PC-9 (cell line): ENCODE measurements at places on chromosomes 1 and 21. TPM values are rescaled to one million over a fixed set of nuclear protein-coding genes. Genes with fewer than 3 reads are reported as not detected.
A peak's percentile ranks its signal among the peaks of the same experiment; 100 is the strongest.

- DNase-seq: no peak
These were observed 182.0 kb downstream of the PCP4 start for GRCh38 chr21:40049031-40049930.

DNA sequence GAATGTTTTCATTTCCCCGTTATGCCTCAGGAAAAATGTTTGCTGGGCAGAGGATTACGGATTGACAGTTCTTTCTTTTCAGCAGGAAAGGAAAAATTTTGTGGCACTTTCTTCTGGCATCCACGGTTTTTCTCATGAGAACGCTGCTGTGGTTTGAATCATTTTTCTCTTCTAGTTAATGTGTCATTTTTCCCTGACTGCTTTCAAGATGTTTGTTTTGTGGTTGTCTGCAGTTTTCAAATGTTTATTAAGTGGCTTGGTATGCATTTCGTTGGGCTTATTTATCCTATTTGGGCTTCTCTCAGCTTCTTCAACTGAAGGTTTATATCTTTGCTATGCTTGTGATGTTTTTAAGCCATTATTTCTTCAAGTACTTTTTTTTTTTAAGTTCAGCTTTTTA, 359.0 kb downstream of the RGS7 start:
- DNase-seq: no peak

- no peak for DNase-seq
These were observed 18.4 kb upstream of the SIPA1L2 start for GRCh38 chr1:232648316-232648715.

- peak; percentile 71 for DNase-seq
These were observed 758 bp downstream of the RAD54L start for GRCh38 chr1:46248122-46248920.

DNA sequence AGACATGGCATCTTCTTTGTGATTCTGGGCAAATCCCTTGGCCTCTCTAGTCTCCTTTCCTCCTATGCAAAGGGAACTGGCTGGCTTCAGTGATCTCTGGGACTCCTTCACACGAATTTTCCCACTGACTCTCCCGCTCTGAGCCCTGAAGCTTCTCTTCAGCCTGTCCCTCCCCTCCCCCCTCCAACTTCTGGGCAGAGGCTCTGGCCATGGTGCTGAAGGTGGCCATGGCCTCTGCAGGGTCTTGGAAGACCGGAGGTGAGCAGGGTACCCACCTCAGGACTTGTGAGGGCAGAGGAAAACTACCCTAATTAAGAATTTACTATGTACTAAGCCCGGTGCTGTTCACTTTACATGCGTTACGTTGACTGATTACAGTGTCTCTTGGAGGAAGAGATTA, 29.4 kb upstream of the POU3F1 start:
- no peak for DNase-seq

DNA sequence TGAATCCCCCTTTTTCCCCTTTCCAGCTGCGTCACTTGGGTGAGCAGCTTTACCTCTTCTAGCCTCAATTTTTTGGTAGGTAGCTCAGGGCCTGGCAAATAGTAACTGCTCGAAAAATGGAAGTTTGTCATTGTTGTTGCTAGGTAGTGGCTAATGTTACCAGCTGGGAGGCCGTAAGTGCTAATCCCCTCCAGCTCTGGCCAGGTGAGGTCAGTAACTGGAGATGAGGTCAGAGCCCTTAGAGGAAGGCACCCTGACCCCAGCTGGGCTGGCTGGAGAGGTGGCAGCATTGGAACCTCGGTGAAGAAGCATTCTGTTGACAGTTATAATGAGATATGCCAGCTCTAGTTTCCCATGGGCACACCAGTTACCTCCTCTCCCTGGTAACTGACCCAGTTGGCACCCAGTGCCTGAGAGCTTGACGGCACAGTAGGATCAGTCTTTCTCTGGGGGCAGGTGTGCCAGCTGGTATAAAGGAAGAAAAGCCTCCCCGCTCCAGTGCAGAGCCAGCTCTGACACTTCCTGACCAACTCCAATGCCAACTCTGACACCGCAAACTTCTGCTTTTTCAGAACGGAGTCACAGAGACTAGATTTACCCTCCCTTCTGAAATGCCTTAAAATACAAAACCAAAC, 35.0 kb upstream of the SLC2A1 start:
- DNase-seq: no peak

- no peak for DNase-seq
These were observed 41.4 kb upstream of the COL6A2 start for GRCh38 chr21:46056450-46056903.

DNA sequence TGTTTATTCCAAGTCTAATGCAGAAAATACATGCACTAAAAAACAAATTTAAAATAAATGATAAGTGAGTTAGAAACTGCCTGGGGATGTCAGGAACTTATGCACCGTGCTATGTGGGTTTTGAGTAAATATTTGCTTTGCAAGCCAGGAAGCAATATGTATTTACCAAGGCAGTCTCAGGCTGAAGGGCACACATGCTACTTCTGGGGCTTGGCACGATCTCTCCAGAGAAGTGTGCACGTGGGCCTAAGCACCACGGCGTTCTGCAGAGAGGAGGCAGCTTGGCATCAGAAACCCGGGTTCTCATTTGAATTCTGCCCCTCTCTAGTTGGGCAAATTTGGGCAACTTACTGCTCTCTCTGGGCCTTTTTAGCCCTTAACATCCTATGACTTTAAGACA, 72.6 kb upstream of the ROR1 start:
- no peak for DNase-seq

DNA sequence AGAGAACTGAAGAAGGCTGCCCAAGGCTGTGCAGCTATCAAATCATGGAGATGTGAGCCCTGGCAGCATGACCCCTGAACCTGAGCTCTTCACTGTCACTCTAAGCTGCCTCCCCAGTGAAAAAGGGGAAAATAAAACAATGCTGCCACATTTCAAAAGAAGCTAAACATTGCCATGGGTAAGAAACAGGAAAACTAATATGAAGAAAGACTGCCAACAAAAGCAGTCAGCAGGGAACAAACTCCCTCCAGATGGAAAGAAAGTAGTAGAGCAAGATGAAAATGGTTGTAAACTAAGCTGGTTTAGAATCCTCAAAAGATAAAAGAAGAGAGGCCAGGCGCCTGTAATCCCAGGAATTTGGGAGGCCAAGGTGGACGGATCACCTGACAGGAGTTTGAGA, 36.2 kb upstream of the CSF1 start:
- peak; percentile 28 for DNase-seq

DNA sequence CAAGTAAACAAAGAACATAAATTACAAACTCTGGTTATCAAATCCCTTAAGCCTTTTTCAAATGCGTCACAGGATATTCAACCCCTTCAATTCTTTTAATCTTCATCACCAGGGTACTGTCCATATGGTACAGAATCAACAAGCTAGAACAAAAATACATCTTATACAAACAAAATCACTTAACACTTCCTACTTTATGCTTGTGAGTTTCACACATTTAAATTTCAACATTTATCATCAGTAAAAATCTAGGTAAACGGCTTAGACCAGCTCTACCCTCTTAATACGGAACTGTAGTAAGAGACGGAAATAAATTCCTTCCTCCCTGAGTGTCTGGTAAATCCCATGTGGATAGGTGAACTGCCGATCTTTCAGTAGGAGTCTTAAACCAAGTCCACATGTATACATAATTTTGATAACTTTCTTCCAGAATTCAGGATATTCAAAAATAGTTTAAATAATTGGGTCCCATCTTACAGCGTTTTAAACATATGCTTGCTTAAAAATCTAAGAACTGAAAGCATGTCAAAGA, 1.0 kb downstream of the CCDC181 start:
- no peak for DNase-seq

DNA sequence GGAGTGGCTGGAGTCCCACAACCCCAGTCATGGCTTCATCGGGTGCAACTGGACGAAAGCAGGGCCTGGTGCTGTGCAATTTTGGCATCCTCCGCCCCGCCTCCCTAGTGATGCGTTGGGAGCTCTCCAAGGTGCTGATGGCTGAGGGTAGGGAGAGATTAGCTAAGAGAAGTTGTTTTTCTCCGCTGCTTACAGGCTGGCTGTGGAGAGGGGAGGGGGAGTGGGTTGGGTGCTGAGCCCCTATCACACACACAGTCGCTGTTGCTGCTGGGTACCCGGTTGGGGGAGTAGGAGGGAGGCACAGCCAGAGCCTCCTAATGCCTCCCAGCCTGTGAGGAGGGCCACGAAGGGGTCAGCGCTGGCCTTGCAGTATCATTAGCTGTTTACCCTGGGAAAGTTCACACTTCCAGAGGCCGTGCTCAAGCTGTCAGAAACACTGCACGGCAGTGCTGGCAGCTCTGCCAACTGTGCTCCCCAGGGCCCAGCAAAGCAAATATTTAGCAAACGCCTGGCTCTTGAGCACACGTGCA, 110.0 kb downstream of the GRIK3 start:
- DNase-seq: no peak

GRCh38 chr1:92957030-92957734, 4.1 kb downstream of the DIPK1A start:
- no peak for DNase-seq

- DNase-seq: peak; percentile 88
These were observed 39.5 kb downstream of the EPHB2 start for GRCh38 chr1:22749919-22750684.

GRCh38 chr1:204619721-204620120, 65.8 kb downstream of the LRRN2 start:
- DNase-seq: no peak

GRCh38 chr1:154429118-154429517, 24.0 kb downstream of the IL6R start:
- DNase-seq: no peak

DNA sequence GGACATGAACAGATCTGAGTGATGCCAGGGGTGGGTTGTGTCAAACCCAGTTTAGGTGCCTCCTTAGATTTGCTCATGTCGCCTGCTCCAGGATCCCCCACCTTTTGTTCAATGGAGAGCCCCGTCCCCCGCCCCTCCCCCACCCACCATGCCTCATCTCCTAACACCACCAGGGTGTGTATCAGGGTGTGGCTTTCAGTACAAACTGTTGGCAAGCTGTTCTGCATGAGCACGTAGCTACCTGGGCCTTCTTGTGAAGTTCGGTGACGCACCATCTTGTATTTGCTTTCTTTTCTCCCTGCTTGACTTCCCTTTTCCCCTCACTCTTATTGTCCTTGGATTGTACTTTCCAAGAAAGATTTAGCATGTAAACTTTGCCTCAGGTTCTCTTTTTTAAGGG, 94.8 kb downstream of the EBNA1BP2 start:
- no peak for DNase-seq

DNA sequence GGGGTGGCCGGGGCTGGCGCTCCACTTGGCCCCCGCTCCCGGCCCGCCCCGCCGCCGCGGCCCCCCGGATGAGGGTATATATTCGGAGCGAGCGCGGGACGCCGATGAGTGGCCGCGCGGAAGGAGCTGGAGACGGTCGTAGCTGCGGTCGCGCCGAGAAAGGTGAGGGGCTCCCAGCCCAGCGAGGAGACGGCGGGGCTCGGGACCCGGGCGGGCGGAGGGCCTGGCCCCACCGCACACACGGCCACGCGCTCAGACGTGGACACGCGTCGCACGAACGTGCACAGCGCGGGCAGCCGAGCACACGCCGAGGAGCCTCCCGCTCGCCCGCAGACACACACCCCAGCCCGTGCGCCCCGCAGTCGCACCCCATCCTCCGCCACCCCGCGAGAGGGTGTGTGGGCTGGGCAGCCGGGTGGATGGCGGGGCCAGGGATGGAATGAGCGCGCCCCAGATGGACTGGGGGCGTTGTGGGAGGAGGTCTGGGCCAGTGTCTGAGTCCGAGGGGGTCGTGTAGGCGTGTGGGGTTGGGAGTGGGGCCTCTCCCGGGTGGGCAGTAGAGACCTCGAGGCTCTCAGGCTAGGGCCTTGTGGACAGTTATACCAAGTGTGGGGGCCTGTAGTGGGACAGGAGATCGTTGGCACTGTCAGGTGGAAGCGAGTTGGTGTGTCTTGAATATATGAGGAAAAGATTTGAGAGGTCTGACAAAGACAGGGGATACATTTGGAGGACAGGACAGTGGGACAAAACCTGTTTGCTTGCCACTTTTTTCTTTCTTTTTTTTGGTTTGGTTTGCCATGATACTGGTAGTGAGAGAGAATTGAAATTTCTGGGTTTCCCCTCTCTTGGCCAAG, at the start of gene UAP1:
Gene UAP1 (plus strand): TSS at position 107 of the 854 bp plus-strand sequence. CDS start 4,347 bp downstream, outside the sequence.
- DNase-seq: no peak

GRCh38 chr1:223076362-223076761, 66.7 kb downstream of the TLR5 start:
- DNase-seq: no peak

- DNase-seq: no peak
These were observed 26.5 kb downstream of the TAF5L start for GRCh38 chr1:229599218-229599954.

- DNase-seq: no peak
These were observed 59.2 kb downstream of the TBX15 start for GRCh38 chr1:118928739-118929554.

DNA sequence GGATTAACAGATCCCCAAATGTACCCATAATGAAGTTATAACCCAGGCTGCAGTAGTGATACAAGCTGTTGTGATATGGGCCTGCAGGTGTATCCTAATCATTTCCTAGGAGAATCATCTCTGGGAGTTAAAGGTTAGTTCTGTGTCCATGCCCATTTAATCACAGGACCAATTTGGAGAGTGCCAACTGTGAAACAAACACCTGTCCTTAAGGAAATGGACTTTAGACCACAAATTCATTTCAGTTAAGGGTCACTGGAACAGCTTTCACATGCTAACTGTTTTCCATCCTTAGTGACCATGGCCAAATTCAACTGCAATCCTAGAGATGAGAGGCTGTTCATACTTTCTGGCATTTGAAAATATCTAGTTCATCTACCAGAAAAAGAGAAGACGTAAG, 160.9 kb downstream of the GPATCH2 start:
- DNase-seq: no peak

- DNase-seq: no peak
These were observed 140.9 kb upstream of the KCNJ15 start for GRCh38 chr21:38115870-38116269.

GRCh38 chr1:151175041-151175741, 590 bp downstream of the TMOD4 start:
- DNase-seq: no peak

- no peak for DNase-seq
These were observed 7.4 kb downstream of the LHX9 start for GRCh38 chr1:197924516-197925123.

GRCh38 chr1:112779665-112780526, 64.8 kb upstream of the PPM1J start:
- DNase-seq: no peak

GRCh38 chr1:154663471-154664060, 55.6 kb upstream of the ADAR start:
- DNase-seq: no peak

BSND gene
- total RNA-seq: 0.09 TPM in 1 of 2 replicates, not detected in the other

MAP3K7CL gene
- total RNA-seq: 0.37 and 0.50 TPM in 2 replicates

OR10K1 gene
- total RNA-seq: not detected in 2 replicates

CELA3B gene
- total RNA-seq: not detected in 2 replicates

SUSD4 gene
- 2.0 and 3.2 TPM in 2 replicates for total RNA-seq

NT5C1A gene
- total RNA-seq: not detected in 2 replicates

SLAMF8 gene
- not detected in 2 replicates for total RNA-seq

CNIH3 gene
- 7.4 and 8.4 TPM in 2 replicates for total RNA-seq

MYBPHL gene
- total RNA-seq: not detected in 2 replicates

GJA8 gene
- not detected in 2 replicates for total RNA-seq

OLFML3 gene
- 0.45 and 0.52 TPM in 2 replicates for total RNA-seq

HS2ST1 gene
- total RNA-seq: 35.0 and 37.0 TPM in 2 replicates

GUCA2B gene
- not detected in 2 replicates for total RNA-seq

PEAR1 gene
- total RNA-seq: 9.8 and 12.2 TPM in 2 replicates
